ENCODE measurements at places on chromosomes 1 and 21.

GRCh38 chr1:244254467-244254866, 197.2 kb downstream of the ADSS2 start:
- DNase-seq: no peak

GRCh38 chr1:27567146-27567526, 36.8 kb downstream of the AHDC1 start:
- DNase-seq: no peak

- no peak for DNase-seq
Measured at GRCh38 chr1:167227934-167228378, 7.3 kb downstream of the POU2F1 start.

- DNase-seq: no peak
Measured at GRCh38 chr1:242522996-242523718, 1.3 kb downstream of the PLD5 start.

DNA sequence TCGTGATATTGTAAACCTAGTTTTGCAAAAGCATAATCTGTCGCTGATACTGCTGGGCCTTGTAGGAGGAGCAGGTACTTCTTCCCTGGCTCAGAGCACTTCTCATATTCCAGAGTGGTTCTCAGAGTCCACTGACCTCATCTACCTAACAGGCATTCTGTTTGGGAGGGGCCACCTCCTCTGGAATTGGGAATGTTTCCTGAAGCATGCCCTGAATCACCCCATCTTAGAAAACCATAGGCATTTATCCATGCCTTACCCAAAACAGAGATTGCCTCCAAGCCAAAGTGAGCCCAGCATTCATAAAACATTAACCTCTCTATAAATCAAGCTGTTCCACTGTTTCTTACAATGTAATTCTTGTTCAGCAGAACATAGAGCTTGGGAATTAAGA, 35.1 kb downstream of the SLC44A3 start:
- DNase-seq: no peak

- no peak for DNase-seq
Measured at GRCh38 chr1:63679076-63679475, 85.9 kb downstream of the PGM1 start.

DNA sequence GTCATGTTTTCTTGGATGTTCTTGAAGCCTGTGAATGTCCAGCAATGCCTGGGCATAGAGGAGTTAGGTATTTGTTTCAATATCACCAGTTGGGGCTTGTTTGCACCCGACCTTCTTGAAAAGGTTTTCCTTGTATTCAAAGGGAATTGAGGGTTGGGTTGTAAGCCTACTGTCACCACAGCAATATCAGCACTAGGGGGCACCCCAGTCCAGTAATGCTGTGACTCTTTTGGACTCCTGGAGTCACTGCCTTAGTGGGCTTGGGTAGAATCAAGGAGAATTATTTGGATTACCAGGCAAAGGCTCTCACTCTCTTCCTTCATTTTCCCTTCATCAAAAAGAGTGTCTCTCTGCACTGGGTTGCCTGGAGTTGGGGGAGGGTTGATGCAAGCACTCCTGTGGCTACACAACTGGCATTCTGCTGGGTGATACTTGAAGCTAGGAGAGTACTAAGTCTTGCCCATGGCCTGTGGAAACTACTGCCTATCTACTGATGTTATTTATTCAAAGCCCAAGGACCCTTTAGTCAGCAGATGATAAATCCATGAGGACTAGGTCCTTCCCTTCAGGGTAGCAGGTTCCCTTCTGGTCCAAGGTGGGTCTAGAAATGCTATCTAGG, 34.5 kb downstream of the OR10R2 start:
- DNase-seq: peak; percentile 14

DNA sequence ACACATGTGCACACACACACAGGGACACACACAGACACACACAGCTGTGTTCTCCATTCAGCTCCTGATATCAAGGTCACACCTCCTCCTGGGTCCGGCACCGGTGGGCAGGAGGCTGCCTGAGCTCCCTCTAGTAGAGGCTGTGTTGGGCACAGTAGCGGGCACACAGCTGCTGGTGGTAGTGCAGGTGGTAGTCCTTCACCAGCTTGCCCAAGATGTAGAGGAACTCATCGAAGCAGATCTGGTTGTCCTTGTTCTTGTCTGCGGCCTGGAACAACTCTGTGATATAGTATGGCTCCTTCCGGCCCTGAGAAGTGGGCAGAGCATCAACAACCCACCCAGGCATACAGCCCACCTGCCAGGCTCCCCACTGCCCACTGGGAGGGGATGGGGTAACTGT, 5.6 kb upstream of the S100A8 start:
- DNase-seq: no peak

DNA sequence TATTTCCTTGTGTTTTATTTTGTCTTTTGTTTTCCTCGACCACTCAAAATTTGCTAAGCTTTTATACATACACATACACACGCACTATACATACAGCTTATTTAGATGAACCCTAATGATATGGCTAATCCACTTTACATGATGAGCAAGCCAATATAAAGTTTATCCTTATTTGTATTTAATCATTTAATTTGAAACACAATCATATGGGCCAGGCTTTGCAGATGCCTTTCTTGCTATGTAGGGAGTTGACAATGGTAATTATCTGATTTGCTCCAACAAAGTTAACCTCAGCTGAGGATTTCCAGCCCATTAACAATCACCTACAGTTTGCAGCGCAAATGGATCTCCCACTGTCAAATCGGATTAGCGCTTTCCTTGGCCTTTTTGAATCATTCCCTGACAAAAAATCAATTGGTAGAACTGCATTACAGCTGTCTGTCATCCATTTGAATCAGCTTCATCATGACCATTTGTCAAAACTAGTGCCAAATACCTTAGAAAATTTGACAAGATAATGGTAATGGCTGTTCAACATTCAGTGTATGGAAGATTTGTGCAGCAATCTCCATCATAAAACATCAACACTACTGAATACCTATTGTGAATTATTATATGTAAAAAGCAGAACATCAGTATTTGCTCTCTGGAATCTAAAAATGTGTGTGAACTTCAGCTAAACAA, 352.6 kb downstream of the MRPL39 start:
- no peak for DNase-seq

DNA sequence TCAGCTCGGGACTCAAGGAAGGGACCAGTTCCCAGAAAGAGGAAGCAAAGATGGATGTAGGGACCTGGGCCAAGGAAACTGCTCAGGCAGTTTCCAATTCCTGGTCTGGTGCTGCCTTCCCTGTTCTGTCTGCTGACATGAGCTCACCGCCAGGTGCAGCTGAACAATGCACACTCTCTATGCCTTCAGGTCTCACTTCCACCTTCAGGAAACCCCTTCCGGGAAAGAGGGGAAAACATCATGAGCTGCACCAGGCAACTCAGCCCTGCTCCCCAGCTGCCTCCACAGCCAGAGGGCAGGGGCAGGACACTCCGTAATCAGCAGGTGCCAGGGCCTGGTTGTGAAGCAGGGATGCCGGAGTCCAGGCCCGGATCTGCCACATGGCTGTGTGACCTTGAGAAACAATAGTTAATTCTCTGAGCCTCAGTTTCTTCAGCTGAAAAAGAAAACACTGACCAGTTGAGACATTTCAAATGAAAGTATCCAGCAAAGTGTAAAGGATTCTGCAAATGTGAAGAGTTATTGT, 27.8 kb downstream of the SMIM12 start:
- no peak for DNase-seq

DNA sequence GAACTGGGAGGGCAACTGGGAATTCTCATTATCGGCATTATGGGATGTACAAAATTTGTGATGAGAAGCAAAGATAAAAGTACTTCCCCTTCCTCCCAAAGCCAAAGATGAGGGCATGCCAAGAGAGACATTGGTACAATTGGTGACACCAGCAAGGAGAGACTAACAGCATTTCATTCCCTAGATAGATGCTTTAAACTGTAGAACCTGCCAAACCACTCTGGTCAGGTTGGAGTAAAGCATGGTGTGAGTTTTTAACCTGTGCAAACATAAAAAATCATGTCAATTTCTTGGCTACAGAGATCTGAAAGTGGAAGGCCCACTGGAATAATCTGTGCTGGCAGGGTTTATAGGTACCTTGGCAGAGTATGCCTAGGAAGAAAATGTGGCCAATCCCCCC, 19.4 kb downstream of the CTXND2 start:
- no peak for DNase-seq

DNA sequence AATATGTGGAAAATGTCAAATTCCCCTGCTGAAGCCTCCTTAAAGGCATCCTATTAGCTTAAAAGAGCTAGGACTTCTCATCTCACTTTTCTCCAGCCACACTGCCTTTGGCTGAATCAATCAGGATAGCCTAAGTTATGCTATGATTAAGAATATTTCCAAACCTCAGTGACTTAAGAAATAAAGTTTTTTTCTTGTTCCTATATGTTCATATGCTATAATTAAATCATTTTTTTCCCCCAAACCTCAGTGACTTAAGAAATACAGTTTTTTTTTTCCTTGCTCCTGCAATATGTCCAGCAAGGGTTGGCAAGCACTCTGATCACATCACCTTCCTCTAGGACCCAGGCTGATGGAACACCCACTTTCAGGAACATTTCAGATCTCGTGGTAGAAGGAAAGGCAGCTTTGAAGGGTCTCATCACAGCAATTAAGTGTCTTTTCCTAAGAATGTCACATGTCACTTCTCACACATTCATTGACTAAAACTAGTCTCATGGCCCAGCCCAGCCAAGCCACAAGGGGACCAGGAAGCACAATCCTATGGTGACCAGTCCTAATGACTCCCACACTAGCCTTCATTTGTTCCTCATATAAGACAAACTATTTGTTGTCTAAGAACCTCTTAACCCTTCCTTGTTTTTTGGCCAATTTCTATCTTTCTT, 6.3 kb upstream of the JUN start:
- no peak for DNase-seq

DNA sequence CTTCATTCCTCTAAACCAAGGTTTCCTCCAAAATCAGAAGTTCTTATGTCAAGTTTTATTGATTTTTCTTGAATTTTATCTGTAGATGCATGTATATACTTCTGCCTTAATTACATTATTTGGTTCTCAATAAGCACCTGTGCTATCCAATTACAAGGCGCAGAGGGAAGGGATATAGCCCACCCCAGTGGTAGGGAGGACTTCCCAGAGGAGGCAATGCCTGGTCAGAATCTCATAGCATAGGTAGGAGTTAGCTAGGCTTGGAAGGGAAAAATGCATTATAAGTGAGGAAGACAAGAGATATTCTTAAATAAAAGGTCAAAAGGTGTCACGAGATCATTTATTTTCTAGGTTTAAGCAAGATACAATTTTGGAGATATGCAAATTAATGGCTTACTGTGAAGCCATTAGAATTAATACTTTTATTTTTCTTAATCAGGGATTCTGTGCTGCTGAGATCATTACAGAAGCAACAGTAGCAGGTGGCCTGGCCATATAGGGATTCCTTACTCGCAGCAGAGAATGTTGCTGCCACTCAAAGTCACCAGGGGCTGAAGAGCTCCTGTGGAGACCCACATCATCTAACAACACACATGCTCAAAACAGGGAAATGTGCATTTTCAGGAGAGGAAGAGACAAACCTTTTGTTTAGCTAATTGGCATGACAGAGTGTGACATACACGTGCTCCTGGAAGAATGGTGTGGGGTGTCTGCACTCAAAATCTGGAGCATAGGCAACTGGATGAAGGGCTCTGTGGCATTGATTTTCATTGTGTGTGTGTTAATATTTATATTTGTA, 178.3 kb downstream of the ATG4C start:
- no peak for DNase-seq

DNA sequence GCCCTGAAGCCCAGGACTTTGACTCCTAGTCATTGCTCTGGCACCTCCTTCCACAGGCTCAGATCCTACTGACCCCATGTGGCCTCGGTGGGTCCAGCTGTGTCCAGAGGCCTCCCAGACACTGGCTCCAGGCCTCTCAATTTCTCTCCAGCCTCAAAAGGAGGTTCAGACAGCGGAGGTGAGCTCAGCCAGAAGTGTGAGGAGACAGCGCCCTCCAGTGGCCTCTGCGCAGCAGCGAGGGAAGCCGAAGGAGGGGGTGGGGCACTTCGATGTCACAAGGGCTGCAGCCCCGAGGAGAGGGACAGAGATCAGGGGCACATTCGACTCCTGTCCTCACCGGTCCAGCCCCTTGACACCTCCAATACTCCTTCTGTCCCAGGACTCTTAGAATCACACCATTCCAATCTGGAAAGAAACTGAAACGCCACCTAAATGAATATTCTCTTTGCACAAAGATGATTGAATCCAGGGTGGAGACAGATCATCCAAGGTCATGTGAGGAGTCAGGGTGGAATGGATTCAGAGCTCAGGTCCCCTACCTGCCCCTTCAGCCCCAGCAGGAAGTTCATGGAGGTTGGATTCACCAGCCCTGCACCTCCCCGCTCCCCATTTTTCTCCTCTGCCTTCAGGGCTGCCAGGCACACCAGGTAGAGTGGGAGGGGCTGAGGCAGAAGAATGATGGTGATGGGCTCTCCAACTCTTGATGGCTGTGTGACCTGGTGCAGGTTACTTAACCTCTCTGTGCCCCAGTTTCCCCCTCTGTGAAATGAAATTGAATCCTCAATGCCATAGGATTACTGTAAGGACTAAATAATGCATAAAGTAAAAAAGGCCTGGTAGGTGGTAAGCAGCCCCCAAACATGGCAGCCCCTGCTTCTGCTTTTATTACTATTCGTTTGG, 34.8 kb upstream of the ZBTB40 start:
- DNase-seq: peak; percentile 75

- DNase-seq: no peak
Measured at GRCh38 chr21:34821717-34822116, 152.9 kb downstream of the CLIC6 start.

- no peak for DNase-seq
Measured at GRCh38 chr1:29304025-29304684, 67.8 kb downstream of the PTPRU start.

DNA sequence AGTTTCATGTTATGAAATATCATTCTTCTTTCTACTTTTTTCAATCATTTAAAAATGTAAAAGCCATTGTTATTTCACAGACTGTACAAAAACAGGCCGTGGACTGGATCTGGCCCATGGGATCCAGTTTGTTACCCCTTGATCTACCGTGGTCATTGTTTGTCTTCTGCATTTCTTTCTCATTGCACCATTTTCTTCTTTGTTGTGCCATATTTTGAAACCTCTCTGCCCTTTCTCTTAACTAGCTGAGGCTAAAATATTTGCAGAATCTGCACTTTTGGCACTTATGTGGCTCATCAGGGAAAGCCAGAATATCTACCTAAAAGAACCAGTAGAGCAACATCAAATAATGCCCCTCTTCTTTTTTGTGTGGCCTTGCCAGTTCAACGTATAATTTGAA, 50.5 kb downstream of the DNAJC6 start:
- no peak for DNase-seq

DNA sequence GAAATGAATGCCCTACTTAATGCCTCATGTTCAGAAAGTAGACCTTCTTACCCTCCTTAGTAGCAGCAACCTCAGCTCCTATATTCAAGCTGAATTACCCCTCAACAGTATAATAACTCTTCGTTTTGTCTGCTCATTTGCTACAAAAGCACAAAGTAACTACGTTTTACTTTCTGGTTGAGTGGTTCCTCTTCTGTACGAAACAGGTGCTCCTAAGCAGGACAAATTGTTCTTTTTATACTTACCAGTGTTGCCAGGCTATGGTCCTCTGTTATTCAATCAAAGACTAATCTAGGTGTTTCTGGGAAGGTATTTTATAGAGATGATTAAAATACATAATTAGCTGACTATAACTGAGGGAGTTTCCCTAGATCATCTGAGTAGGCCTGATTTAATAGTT, 484.2 kb upstream of the ADAMTS5 start:
- no peak for DNase-seq

GRCh38 chr1:25572708-25573590, 29.5 kb downstream of the LDLRAP1 start:
- DNase-seq: peak; percentile 61

GRCh38 chr1:217585577-217585976, 45.3 kb downstream of the GPATCH2 start:
- no peak for DNase-seq
